HCT116 (cell line): ENCODE measurements at places on chromosomes 13 and 19. TPM values are rescaled to one million over a fixed set of nuclear protein-coding genes. Genes with fewer than 3 reads are reported as not detected.

The ZSCAN1 gene
- total RNA-seq: not detected

The CD33 gene
- 3.1 TPM for total RNA-seq

The SYNE4 gene
- total RNA-seq: 27.9 TPM

The WDR83 gene
- total RNA-seq: 20.1 TPM

The VSTM1 gene
- total RNA-seq: not detected

The TTC9B gene
- total RNA-seq: 1.7 TPM

The KIRREL2 gene
- total RNA-seq: 1.3 TPM

The CEACAM7 gene
- total RNA-seq: not detected

The ZNF613 gene
- 2.2 TPM for total RNA-seq

The SNRNP70 gene
- 236 TPM for total RNA-seq

The IGFL3 gene
- total RNA-seq: not detected

The SMIM24 gene
- not detected for total RNA-seq

The ZNF724 gene
- total RNA-seq: 7.1 TPM

The CGB5 gene
- total RNA-seq: not detected

The ABHD8 gene
- 5.2 TPM for total RNA-seq

The SLITRK1 gene
- total RNA-seq: not detected

The CBARP gene
- 23.8 TPM for total RNA-seq

The PRR36 gene
- 7.5 TPM for total RNA-seq

The ATP4B gene
- total RNA-seq: not detected

The FFAR1 gene
- total RNA-seq: not detected

The CD209 gene
- not detected for total RNA-seq
